ENCODE measurements at places on chromosomes 16 and 17.

GRCh38 chr16:50568187-50568815 lies 20.1 kb downstream of the NKD1 start:
- DNase-seq = no peak

GRCh38 chr16:29014561-29015069 lies 29.8 kb downstream of the LAT start:
- DNase-seq = no peak

DNA sequence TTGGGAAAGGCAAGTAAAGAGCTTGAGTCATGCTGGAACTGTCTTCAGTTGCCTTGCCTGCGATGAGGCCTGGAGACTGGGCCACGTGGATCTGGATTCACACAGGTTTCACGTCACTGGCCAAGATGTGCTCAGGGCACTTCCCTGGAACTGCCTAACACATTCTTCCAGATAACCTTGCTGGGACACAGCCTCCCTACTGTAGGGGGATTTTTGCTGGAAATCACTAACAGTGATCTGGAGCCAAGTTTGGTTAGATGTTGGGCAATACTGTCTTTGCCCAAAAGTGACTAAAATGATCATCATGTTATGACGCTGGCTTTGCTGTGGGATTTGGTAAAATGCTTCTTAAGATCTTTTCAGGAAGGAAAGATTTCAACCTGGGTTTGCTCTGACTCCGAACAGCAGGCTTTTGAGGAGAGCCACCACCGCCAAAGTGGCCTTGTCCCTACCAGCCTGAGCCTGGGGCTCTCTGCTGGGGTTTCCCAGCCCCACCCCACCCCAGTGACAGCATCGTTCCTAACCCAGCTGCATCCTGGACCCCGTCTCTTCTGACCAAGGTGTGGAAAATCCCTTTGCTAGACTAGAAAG lies 14.7 kb downstream of the C1QTNF1 start:
- DNase-seq = peak; percentile 91

DNA sequence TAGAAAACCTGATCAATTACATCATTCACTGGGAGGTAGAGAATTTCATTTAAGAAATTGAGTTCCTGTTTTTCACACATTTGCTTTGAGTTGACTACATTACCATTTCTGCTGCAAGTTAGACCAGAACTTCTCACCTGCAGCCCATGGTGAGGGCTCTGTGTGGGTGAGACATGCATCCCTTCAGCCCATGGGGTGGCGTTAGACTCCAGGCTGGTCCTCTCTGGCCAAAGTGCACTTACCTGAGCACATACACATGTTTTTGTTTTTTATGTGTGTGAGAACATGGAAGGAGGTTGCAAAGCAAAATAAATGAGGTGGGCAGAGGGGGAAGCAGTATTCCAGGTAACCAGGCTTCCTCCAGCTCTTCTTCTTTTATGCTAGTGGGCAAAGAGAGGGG lies 470.2 kb downstream of the PMP22 start:
- no peak for DNase-seq

GRCh38 chr17:680529-680928 lies 34.1 kb downstream of the VPS53 start:
- DNase-seq = no peak

GRCh38 chr16:27920391-27920891 lies 143.1 kb downstream of the GSG1L start:
- no peak for DNase-seq

- peak; percentile 48 for DNase-seq
These were observed 104.1 kb upstream of the CORO6 start for GRCh38 chr17:29726715-29727252.

GRCh38 chr16:49489686-49490320 lies 116.2 kb downstream of the C16orf78 start:
- no peak for DNase-seq

DNA sequence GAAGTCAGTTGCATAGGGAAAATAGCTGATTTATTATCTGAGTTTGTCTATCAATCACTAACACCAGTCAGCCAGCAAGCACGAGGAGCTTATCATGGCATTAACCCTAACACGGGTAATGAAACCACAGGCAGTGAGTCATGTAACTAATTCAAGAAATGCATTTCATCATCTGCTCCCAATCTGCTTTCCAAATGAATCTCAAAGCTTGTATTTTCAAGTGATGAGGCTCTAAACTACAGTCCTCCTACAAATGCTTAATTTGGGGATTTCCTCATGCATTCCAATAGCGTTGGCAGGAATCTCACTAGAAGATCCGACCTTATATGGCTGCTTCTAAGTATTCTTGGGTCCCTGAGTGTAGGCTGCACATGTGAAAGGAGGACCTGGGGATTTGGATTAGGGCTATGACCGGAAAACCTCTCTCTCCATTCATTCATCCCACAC lies 118.4 kb upstream of the HSBP1 start:
- DNase-seq = peak; percentile 99

All from fibroblast of upper back skin (primary cell).